Hypothalamus (tissue), 51 donors: ENCODE measurements at places on chromosomes 7 and 10.
A peak's percentile ranks its signal among the peaks of the same experiment; 100 is the strongest.

DNA sequence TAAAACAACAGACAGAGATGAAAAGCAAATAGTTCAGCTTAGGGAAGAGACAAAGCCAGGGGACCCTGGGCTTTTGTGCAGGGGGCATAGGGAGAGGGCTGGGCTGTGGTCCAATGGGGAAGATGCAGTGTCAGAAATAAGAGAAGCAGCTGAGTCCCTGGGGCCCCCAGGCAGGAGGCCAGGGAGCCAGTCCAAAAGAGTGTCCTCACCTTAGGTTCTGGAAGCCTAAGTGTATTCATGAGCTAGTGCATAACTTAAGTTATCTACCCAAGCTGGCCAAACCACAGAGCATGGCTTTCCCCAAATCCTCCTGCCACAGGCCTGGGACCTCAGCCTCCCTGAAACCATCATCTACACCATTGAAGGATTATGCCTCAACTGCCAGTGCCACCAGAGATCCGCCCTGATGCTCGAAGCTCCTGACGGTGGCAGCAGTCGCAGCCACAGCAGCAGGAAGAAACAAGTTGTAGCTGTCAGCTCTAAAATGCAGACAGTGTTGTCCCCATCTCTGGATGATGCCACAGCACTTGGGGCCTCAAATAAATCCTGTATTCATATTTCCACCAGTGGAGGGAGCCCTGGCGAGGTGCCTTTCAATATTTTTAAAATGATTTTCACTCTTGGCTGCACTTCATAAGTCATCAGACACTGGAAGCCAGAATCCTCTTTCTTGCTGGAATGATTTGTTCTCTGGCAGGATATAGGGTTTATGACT is 574.6 kb downstream of the GRID1 start:
- no peak for DNase-seq

GRCh38 chr10:112565434-112566053 is 118.5 kb downstream of the VTI1A start:
- DNase-seq = peak; percentile 5

- DNase-seq = no peak
These were observed 6.4 kb downstream of the CDCA7L start for GRCh38 chr7:21939136-21939857.

DNA sequence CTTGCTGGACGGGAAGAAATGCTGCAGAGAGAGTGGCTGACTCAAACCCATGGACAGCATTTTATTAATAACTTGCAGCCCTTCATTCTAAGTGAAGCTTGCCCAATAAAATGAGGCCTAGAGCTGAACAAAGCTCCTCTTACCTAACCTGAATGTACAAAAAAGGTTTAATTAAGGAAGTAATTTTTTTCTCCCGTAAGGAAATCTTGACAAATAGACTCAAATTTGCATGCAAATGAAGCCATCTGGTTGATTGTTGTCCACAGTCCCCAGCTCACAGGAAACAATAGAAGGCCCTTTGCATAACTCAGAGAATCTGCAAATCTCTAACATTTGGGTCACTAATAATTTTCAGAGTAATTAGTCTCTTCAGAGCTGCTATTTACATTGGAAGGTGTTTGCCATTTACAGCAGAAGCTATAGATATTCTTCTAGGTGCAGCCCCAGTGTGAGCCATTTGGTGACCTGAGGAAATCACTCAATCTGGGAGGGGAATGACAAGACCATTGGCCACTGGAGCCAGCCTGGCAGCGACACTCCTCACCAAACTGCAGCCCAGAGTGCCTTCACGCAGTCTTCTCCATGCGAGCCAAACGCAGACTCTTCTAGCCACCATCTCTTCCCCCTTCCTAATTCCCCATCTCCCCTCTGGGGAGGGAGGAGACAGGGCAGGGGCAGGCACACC is 483.0 kb upstream of the C7orf33 start:
- no peak for DNase-seq

GRCh38 chr7:27124902-27125689 is 5.5 kb downstream of the HOXA4 start:
- no peak for DNase-seq

DNA sequence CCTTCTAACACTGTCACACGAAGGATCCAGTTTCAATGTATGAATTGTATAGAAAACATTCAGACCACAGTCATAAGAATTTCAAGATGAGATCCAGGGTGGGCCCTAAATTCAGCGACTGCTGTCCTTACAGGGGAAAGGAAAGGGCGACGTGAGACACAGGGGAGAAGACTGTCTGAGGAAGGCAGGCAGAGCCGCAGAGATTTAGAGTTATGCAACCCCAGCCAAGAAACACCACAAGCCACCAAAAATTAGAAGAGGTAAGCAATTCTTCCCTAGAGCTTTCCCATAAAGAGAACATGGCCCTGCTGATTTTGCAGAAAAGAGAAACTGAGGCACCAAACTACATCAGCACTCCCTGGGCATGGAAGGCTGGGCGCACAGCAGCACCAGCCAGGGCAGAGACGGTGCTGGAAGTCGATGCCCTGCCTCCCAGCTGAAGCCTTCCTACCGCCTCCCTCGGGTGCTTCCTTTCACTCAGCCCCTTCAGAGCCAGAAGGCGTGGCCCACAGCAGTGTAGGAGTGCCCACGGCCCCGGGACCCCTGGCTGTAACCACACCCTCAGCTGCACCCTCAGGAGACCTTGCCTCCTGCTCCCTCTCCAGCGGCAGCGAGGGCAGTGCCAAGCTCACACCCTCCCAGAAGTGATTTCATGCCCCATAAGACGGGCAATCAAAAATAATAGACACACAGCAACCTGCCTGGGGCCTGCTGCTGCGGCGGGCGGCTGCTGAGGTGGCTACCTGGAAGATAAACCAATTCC is 81.0 kb upstream of the LRRC4 start:
- DNase-seq = no peak

DNA sequence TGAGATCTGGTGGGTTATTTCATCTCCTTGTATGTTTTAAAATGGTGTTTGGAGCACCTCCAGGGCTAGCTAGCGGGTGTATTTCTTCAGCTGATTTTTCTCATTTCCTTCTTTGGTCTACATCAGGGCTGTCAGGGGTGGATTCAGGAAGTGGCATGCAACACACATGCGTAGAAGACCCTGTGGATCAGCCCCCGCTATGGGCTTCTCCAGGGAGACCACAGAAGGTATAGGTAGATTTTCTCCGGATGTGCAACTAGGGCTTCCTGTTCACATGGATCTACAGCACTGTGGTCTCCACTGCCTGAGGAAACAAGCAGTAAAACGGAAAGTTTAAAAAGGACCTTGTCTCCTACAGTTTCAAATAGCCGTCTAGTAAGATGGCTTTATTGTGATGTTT is 10.4 kb downstream of the NUB1 start:
- DNase-seq = no peak

- DNase-seq = no peak
These were observed 97.6 kb downstream of the SEM1 start for GRCh38 chr7:96612034-96612433.

- no peak for DNase-seq
These were observed 460.3 kb downstream of the ANKRD7 start for GRCh38 chr7:118684796-118685195.

GRCh38 chr7:873367-874002 is 2.9 kb upstream of the GET4 start:
- peak; percentile 75 for DNase-seq

DNA sequence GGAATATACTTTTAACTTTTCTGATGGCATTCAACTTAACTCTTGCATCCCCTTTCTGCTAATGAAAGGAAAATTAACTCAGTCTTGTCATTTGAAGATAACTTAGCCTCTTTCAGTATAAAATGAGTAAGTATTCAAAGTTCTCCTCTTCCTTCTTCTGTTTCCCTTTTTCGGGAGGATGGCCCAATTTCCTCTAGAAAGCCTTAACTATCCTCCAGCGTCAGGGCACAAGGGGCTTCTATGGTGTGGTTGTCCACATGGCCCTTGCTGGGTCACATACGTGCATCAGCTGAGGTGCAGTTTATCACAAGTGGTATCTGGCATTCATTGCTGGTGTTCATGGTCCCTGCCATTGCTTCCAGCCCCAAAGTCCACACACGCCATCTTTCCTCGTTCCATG is 17.8 kb upstream of the GSAP start:
- DNase-seq = no peak

- DNase-seq = no peak
These were observed 84.5 kb downstream of the PIP4K2A start for GRCh38 chr10:22629852-22630233.

- no peak for DNase-seq
These were observed 137.7 kb downstream of the CNOT4 start for GRCh38 chr7:135372222-135372621.

- DNase-seq = no peak
These were observed at the start of gene AFAP1L2 for GRCh38 chr10:114404171-114405010. Gene AFAP1L2, minus strand, starts transcription at chr10:114404502. Its CDS starts 47 bp downstream, at chr10:114404455.

DNA sequence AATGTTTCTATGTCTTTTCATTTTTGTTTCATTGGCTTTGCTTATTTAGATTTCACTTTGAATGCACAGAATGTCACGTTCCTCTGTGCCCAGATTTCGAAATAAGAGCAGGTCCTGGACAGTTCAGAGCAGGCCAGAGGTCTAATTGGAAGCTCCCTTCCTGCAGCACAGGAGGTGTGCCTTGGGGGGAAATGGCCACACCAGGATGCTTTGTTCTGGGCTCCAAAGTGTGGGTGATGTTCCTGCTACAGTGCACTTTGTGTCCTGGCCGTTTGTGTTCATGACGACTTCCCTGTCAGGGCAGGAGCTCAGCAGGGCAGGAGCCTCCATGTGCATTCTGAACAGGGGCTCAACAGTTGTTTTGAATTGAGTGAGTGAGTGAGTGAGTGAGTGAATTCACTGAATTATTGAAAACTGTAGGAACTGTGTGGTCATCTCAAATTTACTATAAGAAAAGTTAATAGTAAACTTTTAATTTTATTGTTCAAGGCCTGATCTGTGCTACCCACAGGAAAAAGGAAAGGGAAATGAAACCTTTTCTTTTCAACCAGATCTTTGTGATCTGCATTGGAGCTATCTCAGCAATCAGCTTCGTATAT is 109.5 kb upstream of the GJD4 start:
- DNase-seq = no peak

DNA sequence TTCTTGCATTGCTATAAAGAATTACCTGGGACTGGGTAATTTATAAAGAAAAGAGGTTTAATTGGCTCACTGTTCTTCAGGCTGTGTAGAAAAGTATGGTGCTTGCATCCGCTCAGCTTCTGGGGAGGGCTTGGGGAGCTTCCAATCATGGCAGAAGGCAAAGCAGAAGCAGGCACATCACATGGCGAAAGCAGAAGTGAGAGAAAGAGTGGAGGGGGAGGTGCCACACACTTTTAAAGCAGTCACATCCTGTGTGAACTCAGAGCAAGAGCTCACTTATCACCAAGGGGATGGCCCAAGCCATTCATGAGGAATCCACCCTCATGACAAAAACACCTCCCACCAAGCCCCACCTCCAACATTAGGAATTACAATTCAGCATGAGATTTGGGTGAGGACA is 303.5 kb downstream of the OTUD1 start:
- no peak for DNase-seq

- DNase-seq = no peak
These were observed 82.9 kb upstream of the DDC start for GRCh38 chr7:50648076-50648475.

DNA sequence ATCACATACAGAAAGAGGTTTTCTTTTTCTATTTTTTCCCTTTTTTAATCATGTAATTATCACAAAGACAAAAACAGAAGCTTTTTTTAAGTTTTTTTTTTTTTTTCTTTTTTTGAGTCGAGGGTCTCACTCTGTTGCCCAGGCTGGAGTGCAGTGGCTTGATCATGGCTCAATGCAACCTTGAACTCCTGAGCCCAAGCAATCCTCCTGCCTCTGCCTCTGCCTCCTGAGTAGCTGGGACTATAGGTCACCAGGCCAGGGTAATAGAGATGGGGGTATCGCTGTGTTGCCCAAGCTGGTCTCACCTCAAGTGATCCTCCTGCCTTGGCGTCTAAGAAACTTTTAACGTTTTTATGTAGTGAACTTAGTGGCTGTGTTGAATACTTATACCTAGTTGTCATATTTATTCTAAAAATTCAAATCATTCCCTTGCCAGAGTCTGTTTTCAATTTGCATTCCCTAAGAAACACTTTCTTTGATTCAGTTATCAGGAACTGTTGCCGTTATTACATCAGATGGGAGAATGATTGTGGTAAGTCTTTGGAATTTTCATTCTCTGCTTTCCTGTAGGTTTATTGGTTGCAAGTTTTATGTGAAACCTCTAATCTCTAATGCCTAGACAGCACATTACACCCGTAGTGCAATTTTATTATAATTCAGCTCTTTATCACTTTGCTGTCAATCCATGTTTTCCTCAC is 1.3 kb downstream of the LSM8 start:
- no peak for DNase-seq
